ENCODE measurements at places on chromosomes 7 and 10.

DNA sequence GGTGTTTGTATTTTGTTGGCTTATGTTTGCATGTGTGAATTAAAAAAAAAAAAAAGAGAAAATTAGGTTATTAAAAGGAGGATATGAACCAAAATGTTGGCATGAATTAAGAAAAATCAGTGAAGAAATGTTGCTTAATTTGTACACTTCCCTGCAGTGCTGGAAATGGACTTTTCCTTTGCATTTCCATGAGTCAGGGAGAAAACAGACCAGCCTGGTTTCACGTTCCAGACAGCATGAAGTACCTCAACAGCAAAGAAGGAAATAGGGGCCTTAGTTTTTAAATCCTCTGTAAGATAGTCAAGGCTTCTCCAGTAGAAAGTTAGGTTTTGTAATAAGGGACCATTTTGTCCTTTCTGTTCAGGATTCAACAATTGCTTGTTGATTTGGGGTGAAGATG lies 159.7 kb downstream of the CELF2 start:
- no peak for DNase-seq

DNA sequence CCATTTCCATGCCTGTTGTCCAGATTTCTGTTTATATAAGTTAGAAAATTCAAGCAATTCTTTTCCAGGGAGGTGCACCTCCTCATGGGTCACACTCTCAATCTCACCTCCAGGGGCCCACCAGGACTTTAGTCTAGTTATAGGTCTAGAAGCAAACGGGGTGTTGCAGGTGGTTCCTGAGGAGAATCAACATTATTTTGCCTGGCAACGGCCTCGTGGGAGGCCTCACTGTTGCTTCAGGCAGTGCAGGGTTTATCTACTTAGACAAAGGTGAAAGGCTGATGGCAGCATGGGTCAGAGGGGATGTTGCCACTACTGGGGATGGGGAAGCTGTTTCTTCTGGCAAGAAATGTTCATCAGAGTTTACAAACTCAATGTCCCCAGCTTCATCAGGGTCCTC lies 56.7 kb upstream of the LRRC18 start:
- DNase-seq = no peak

- DNase-seq = no peak
Observed at GRCh38 chr10:12180221-12180974, 15.3 kb downstream of the NUDT5 start.

DNA sequence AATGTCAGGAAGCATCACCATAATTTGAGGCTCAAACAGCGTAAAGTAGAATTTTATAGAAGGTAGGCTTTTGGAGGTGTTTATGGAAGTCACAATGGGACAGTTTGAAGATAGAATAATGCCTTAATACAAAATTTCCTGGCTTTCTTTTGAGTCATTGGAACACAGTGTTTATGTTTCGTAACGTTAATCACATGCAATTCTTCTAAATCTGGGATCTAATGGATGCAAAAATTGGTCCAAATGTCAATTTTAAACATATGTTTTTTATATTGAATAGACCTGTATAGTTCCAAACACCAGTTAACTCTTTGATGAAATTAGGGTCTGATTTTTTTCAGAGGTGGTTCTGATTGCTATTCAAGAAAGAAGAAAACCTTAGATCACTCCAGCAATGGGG lies 86.5 kb upstream of the HPS1 start:
- no peak for DNase-seq

- no peak for DNase-seq
Observed at GRCh38 chr10:50312464-50313437, 61.4 kb upstream of the ASAH2 start.

DNA sequence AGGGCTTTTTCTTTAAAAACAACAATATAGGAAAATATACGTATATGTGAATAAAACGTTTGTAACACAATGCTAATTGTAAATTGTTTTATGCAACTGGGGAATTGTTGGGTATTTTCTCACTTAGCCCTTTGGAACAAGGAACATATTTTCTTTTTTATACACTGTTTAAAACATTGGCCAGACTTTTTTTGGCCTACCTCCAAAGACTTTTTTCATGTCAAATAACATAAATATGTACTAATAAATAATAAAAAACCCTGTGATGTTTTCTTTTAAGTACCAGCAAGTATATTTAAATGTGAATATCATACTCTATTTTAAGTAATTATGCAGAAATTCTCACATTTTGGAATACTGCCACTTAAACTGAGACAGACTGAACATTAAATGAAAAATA lies 15.7 kb downstream of the TMEM106B start:
- no peak for DNase-seq

GRCh38 chr7:65235586-65235985 lies 138.1 kb upstream of the ZNF92 start:
- DNase-seq = no peak

DNA sequence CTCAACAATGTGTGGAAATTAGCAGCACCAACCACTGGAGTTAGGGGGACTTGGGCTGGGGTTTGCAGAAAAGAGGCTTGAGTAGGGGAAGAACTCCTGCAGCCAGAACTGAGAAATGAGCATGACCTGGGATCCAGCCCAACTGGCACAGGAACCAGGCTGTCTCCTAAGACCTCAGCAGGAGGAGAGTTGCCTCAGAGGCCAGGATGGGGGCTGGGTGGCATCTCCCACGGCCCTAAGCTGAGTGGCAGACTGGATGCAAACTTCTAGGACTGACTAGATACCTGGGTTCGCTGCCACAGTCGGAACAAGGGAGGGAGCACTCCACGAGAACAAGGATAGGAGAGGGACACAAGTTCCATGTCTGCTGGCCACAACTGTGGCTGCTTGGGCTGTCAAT lies 62.6 kb downstream of the RNF32 start:
- DNase-seq = no peak

DNA sequence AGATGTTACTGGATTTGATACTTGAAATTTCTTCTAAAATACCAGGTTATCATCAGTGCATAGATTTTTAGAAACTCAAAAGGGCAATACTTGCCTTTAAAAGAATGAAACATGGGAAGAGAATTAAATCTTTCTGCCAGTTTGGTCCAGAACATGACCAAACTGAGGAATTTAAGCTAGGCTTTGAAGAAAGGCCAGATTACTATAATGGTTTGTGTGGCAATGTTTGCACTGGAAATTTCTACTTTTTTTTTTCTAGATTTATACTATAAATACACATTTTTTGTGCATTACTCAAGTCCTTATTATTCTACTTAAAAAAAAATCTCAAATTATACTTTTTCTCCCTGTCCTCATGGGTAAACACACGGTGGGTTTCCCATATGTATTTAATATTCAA lies 9.2 kb downstream of the MKX start:
- no peak for DNase-seq

DNA sequence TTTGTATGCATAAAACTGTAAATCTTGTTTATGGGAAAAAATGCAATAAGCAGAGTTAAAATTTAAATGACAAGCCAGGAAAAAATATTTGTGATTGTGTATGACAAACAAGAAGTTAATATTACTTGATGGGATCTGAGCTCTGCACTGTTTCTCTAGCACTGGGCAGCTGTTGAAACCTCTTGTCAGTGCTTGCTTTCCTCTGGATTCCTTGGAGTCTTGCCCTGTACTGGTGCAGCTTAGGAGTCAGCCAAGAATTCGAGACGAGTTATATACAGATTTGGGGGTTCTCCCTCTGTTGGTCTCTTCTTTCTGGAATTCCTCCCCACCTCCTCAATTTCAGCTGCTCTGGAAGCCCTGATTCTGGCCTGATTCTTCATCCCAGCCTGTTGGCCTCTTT lies 24.3 kb upstream of the OPN4 start:
- DNase-seq = no peak

- DNase-seq = no peak
Observed at GRCh38 chr10:123807444-123808035, 84.1 kb downstream of the CPXM2 start.

GRCh38 chr10:82498976-82499375 lies 624.0 kb downstream of the NRG3 start:
- no peak for DNase-seq

DNA sequence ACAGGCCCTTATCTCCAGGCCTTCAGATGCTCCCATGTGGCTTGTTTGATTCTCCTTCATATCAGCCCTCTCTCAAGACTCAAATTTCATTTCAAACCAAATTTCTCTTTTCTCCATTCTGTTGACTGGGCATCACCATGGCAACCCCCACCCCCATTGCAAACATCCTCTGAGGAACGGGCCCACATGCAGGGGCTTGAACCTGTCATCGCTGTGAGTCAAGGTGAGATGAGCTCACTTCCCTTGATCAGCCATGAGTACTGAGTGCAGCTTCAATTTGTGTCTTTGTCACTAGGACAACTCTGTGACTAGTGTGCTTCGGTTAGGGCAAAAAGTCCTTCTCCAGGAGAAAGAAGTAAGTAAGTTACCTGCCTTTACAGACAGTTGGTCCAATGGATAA lies 41.9 kb downstream of the CALML3 start:
- DNase-seq = peak; percentile 25

DNA sequence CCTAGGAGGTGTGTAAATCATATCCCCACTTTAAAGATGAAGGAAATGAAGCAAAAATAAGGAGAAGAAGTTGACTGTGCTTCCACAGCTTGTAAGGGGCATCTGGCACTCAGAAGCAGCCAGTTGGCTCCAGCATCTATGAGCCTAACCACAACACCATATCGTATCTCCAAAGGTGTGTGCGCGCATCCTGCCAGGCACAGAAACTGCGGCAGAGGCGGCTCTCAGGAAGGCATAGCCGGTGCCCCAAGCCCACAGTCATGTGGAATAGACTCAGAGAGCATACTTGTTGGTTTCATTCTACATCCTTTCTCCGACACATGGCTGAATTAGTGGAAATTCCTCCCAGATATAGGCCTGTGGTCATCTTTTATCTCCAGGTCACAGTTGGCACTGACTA lies 423.9 kb downstream of the CALN1 start:
- no peak for DNase-seq

GRCh38 chr10:12605580-12606405 lies 256.4 kb downstream of the CAMK1D start:
- peak; percentile 50 for DNase-seq

GRCh38 chr10:120940299-120940900 lies 89.2 kb downstream of the WDR11 start:
- no peak for DNase-seq

- DNase-seq = no peak
Observed at GRCh38 chr10:102645388-102645740, 1.1 kb downstream of the TRIM8 start.

DNA sequence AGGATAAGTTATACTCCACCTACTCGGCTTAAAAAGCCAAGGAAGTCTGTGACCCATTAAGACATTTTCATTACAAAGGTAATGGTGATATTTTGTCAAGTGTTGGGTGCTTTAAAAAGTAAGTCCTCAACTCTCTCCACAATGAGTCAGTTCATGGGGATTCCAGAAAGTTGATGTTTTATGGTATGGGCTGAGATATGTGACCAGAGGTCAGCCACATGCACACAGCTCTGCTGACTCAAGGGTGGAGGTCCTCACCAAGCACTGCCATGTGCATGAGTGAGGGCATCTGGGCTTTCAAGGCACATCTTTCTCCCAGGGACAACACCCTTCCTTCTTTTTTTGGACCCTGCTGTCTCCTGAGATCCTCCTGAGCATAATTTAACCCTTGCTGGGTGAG lies 292.9 kb downstream of the PTEN start:
- no peak for DNase-seq

GRCh38 chr10:110535958-110536891 lies 31.3 kb upstream of the SMC3 start:
- DNase-seq = no peak

- no peak for DNase-seq
Observed at GRCh38 chr7:81767926-81768325, 1.9 kb downstream of the HGF start.

DNA sequence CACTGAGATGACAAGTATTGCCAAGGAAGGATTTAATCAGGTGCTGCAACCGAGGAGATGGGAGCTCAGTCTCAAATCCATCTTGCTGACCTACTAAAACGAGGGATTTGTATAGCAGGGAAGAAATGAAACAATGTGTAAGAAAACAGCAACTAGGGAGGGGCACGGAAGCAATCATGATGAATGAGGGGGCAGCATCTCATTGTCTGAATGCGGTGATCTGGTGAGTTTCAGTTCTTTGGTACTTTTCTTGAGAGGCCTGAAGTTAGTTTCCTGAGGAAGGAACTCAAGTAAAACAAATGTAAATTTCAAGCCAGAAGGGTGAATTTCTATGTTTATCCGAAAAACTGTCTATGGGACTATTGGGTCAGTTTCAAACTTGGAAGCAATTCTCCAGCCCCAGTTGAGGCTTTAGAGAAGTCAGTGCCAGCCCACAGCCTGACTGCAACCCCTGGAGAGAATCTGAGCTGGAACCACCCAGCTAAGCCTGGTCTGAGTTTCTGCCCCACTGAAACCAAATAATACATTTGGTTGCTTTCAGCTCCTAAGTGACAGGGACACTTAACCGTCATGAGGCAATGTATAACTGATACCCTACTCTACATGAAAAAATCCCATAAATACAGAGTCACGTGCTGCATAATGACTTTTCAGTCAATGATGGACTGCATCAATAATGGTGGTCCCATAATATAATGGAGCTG lies 45.8 kb upstream of the TNS3 start:
- no peak for DNase-seq

GRCh38 chr7:159210581-159211235 lies 66.0 kb upstream of the VIPR2 start:
- no peak for DNase-seq

DNA sequence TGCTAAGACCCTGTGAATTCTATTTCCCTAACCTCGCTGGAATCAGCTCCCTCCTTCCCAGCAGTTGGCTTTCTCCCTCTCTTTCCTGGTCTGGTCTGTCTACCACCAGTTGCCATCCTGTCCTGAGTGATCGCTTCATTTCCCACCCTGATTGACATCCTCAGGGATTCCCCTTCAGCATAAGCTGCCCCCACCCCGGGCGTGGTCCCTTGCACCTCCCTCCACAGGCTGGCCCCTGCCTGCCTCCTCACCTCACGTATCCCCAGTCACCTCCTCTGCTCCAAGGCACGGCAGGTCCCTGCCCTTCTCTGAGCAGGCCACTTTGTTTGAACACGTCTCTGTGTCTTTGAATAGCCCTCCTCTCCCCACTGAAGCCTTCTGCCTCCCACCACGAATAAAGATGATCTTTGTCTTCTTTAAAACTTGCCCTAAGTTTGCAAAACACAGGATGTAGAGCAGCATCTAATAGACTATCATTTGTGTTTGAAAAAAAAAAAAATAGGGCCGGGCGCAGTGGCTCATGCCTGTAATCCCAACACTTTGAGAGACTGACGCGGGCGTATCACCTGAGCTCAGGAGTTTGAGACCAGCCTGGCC lies 233.5 kb downstream of the CUX1 start:
- no peak for DNase-seq

- DNase-seq = no peak
Observed at GRCh38 chr10:59885430-59886134, 20.8 kb downstream of the CCDC6 start.

- no peak for DNase-seq
Observed at GRCh38 chr7:133941496-133941895, 185.6 kb upstream of the LRGUK start.

DNA sequence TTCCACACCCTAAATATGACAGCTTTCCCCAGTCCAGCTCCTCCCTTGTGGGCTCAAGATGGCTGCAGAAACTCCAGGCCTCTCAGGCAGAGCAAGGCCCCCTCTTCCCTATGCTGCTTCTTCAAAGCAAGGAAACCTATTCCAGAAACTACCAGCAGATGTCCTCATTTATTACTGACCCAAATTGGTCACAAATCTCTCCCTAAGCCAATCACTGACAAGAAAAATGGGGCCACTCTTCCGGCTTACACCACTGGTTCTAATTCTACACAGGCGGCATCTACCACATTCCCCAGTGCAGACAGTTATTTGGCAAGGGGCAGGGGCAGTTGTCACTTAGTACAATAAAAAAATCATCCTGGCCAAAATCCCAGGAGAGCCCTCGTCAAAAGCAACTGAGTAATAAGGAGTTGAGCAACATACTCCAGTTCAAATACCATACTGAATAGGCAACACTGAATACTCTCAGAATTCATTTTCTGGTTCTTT lies 150.4 kb downstream of the SFMBT2 start:
- no peak for DNase-seq

Measured in activated naive CD4-positive, alpha-beta T cell (primary cell).